ENCODE measurements at places on chromosomes 4 and X.

GRCh38 chr4:56551516-56551915, 45.9 kb downstream of the ARL9 start:
- DNase-seq, result no peak

GRCh38 chr4:26737385-26737784, 123.3 kb upstream of the STIM2 start:
- DNase-seq, result no peak

GRCh38 chr4:175639346-175639745, 172.7 kb downstream of the GPM6A start:
- DNase-seq, result no peak

GRCh38 chr4:158053086-158053485, 119.7 kb downstream of the GASK1B start:
- no peak for DNase-seq

- DNase-seq, result no peak
These were observed 98.0 kb downstream of the NHS start for GRCh38 chrX:17473021-17473420.

GRCh38 chrX:12890467-12890866, 16.0 kb upstream of the TLR8 start:
- DNase-seq, result no peak

GRCh38 chr4:125741825-125742452, 427.2 kb downstream of the FAT4 start:
- DNase-seq, result no peak

GRCh38 chr4:155578726-155579370, 87.8 kb upstream of the GUCY1A1 start:
- DNase-seq, result no peak

GRCh38 chr4:140233791-140234696, 80.1 kb upstream of the MAML3 start:
- no peak for DNase-seq

DNA sequence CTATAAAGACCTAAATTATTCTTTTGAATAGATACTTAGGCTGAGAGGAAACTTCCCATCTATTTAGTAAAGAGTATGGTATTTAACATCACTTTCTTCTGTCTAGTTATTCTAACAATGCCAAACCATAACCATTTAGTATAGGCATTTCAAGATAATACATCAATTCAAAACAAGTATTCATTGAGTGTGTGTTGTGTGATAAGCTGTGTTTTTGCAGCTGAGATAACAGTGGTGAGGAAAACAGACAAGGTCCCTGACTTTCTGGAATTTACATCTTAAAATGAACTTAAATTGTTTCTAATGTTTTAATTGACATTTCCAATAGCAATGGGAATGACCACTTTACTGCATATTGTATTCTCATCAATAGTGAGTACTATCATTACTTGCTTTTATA, 22.4 kb upstream of the TSPAN5 start:
- no peak for DNase-seq
